ENCODE measurements at places on chromosomes 2 and 18.

GRCh38 chr2:190062053-190062452 lies 476 bp downstream of the MSTN start:
- DNase-seq, result peak; percentile 4

- DNase-seq, result no peak
These were observed 189.7 kb downstream of the PID1 start for GRCh38 chr2:229081411-229081810.

DNA sequence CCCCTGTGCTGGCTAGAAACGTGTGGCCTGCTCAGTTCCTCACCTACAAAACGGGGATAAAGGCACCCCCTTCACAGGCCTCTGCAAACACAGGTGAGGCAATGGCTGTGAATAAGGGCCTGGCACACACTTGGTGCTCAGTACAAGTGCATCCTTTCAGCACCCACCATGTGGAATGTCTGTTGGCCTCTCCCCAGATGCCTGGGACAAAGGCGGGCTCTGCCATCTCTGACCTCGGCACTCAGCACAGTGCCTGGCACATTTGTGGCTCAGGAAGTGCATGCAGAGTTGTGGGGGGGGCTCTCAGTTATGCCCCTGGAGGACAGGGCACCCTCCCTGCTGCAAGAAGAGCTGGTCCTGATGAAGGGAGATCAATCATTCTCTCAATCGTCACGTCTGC lies 224.6 kb upstream of the RAB6C start:
- DNase-seq, result no peak

DNA sequence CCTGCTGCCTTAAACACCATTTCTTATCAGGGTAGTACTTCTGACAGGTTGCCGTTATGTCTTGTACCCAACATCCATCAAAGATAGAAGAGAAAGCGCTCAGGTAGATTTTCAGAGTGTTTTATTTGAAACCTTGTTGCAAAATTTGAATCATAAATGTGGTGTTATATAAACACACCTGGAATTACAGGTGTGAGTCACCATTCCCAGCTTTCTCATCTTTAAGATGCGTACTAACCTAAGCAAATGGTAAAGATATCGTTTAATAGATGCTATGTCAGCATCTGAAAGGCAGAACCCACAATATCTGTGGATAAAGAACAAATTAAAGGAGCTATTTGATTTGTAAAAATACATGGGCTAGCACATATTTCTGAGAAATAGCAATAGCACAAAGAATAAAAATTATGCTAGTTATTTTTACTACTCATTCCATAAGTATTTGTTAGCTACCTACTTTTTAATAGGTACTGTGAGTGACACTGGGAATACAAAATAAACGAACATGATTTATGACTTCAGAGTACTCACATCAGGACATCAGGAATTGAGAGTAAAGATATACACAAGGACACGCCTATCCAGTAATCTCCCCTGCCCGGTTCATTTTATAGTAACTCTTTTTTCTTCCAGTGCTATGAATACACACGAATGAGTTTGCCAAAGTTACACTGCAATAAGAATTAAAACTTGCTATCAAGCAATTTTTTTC lies 193.8 kb downstream of the RBM43 start:
- no peak for DNase-seq

- no peak for DNase-seq
These were observed 51.4 kb downstream of the LBH start for GRCh38 chr2:30282721-30283120.

DNA sequence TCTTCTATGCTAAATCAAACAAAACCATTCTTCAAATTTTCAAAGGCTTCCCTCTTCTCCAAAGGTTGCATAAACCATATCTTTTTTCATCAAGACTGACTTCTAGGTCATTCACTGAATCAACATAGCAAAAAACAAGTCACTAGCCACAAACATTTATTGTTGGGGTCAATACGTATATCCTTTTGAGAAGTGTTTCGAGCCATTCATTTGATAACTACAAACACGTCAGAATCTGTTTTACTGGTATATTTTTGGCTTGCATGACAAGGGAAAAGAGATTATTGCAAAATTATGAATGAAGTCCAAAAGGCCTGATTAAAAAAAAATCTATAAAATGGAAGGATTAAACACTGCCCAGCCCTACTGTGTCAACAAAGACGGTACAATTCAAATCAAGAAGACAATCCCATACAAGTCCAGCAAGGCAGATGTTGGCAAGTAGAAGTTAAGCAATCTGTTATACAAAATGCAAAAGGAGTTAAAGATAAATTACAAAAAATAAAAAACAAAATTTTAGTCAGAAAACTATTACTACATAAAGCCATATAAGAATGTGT lies 222.4 kb downstream of the SRBD1 start:
- DNase-seq, result no peak

Measured in brain (organoid and tissue), 16 donors.